ENCODE measurements at places on chromosomes 5 and 9.

DNA sequence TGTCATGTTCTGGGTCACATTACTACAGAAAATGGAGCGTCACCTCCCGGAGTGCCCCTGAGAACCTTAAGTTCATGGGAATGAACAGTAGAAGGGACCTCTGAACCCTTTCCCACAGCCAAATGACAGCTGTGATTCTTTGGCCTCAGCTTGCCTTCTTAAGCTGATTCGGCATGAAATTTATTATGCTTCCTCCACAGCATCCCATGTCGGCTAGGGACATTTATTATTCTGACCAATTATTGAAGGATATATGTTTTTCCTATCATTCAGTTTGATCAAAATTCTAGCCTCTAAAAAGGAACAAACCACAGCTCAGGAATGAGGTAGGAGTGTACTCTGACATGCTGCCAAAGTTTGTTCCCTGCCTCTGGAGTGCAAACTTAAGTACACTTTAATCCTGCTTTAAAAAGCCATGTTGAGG, 440.6 kb downstream of the CETN3 start:
- no peak for DNase-seq
- H3K27me3 ChIP-seq, result no peaks in the 10 kb centered on the region
- H3K4me3 ChIP-seq, result no peak overlapping the region
- no peaks in the 10 kb centered on the region for H3K36me3 ChIP-seq

DNA sequence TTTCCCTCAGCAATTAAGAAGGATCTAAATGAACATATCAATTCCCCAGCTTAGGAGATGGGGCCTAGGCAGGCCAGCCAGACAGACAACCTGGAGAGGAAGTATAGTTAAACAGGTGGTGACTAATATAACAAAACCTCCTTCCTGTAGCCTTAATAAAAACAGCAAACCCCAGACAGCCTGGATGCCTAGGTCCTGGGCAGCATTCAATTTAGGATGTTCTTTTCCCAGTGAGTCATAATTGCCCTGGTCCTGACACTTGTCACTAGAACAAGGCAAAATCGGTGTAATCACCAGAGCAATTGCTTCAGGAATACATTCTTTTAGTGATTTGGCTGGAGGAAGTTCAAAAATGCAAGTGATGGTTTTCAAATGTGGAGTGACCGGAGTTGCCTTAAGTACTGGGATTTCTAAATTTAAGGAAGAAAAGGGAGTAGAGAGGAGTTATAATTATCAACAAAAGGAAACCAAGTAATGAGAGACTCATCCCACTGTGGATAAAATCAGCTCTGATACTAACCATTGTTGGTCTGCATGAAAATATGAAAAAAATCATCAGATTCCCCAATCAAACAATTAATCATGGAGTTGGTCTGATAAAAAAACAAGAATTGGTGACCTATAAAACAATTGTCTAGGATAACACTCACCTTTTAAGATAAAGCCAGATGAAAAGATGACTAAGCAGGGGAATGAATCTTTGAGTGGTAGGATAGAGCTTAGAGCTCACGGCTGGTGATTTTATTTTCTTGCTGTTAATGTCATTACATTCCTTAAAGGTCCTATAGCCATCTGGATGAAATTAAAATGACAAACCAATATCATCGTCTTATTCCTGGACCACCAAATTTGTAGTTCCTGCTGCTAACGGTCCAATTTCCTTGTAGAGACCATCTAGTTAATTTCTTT, 39.0 kb upstream of the TARS1 start:
- no peak for DNase-seq
- no peaks in the 10 kb centered on the region for H3K36me3 ChIP-seq
- H3K27ac ChIP-seq, result no peak overlapping the region
- H3K27me3 ChIP-seq, result no peaks in the 10 kb centered on the region
- no peak overlapping the region for H3K4me3 ChIP-seq
- H3K4me1 ChIP-seq, result no peaks in the 10 kb centered on the region

DNA sequence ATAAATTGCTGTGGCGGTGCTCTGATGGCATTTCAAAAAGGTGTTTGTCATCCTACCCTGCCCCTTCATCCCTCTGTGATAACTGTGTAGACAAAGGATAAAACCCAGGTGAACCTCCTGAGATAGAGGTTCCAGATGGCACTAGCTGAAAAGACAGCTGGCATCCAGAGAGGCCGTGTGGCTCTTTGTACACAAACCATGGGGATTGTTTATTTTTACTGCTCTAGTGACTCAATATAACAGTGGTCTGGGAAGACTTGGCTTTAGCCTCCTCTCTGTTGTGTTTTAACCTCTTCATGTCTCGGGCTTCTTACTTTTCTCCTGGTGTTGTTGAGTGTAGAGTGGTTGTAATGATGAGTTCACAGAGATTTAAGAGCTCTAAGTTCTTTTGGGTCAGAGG, 48.8 kb downstream of the SH3GL2 start:
- no peak overlapping the region for H3K27ac ChIP-seq
- peaks cover 2% of the 10 kb centered on the region for H3K4me1 ChIP-seq
- DNase-seq, result no peak
- H3K36me3 ChIP-seq, result no peaks in the 10 kb centered on the region
- H3K4me3 ChIP-seq, result no peak overlapping the region
- no peaks in the 10 kb centered on the region for H3K27me3 ChIP-seq

DNA sequence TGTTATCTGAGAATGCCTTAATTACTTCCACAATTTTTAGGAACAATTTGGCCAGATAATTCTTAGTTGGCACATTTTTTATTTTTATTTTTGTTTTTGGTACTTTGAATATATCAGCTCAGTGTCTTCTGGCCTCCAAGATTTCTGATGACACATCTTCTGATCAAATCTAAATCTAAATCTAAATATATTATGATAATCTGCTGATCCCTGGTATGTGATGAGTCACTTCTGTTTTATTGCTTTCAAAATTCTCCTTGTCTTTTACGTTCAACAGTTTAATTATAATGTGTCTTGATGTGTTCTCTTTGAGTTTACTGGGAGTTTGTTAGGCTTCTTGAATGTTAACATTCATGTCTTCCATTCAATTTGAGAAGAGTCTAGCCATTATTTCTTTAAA, 436.8 kb downstream of the CDH9 start:
- H3K4me1 ChIP-seq, result no peaks in the 10 kb centered on the region
- no peak overlapping the region for H3K27ac ChIP-seq
- H3K4me3 ChIP-seq, result no peak overlapping the region
- H3K36me3 ChIP-seq, result no peaks in the 10 kb centered on the region
- H3K27me3 ChIP-seq, result no peaks in the 10 kb centered on the region

- H3K36me3 ChIP-seq, result no peaks in the 10 kb centered on the region
- H3K4me1 ChIP-seq, result no peaks in the 10 kb centered on the region
- peak; percentile 81 for DNase-seq
- no peak overlapping the region for H3K27ac ChIP-seq
- no peaks in the 10 kb centered on the region for H3K27me3 ChIP-seq
These were observed 124.5 kb downstream of the EGFLAM start for GRCh38 chr5:38382898-38383297.

DNA sequence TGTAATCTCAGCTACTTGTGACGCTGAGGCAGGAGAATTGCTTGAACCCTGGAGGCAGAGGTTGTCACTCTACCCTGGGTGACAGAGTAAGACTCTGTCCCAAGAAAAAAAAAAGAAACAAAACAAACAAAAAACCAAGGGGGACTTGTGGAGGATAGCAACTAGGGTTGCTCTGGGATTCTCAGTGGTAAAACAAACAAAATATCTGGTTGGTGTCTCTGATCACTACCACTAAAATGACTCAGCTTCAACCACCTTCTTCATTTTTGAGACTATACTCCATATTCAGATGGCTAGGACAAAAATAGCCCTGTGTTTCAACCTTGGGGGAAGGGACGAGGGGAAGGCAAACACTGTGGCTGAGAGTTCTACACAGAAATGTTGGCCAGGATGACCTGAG, 110.3 kb downstream of the ARRDC3 start:
- no peak for DNase-seq

- DNase-seq, result no peak
- H3K27ac ChIP-seq, result no peak overlapping the region
- no peaks in the 10 kb centered on the region for H3K4me1 ChIP-seq
- H3K4me3 ChIP-seq, result no peak overlapping the region
These were observed 14.2 kb downstream of the RIC1 start for GRCh38 chr9:5643005-5643624.

DNA sequence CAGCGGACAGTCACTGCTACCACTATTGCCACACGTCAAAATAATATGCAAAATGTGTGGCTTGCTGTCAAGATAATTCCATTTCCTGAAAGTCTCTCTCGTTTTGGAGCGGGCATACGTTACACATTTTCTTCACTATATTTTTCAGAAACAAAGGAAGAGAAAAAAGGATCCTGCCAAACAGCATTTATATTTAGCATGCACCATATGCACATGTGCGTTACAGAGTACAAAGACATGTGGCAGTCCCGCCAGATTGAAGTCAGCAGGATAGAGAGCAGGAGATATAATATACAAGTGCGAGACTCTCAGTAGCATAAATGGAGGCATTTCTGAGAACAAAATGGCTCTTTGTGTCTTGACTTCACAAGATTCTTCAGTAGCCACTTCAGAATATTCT, 221.6 kb upstream of the KIF2A start:
- no peak for DNase-seq
- no peaks in the 10 kb centered on the region for H3K27me3 ChIP-seq
- H3K4me3 ChIP-seq, result no peak overlapping the region
- H3K36me3 ChIP-seq, result no peaks in the 10 kb centered on the region
- H3K27ac ChIP-seq, result no peak overlapping the region

GRCh38 chr5:158922816-158923215, 176.9 kb downstream of the EBF1 start:
- H3K27me3 ChIP-seq, result no peaks in the 10 kb centered on the region
- H3K4me1 ChIP-seq, result no peaks in the 10 kb centered on the region
- DNase-seq, result no peak
- no peaks in the 10 kb centered on the region for H3K36me3 ChIP-seq

DNA sequence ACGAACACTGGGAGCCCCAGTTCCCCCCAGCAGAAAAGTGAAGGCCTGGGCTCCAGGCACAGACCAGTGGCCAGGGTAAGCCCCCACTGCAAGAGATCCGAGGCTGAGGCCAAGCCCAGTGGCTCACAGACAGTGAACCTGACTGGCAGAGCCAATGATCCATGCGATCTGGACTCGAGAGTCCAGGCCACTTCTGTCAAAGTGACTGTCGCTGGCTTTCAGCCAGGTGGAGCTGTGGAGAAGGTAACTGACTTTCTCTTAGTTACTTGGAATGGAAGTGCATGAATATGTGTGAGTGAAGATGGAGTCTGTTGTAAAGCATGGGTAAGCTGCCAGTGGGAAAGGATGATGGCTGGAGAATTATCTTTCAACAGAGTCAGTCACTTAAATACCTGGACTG, 99.7 kb downstream of the GOLPH3 start:
- H3K27ac ChIP-seq, result no peak overlapping the region
- no peaks in the 10 kb centered on the region for H3K36me3 ChIP-seq
- DNase-seq, result no peak
- no peaks in the 10 kb centered on the region for H3K27me3 ChIP-seq
- no peaks in the 10 kb centered on the region for H3K4me1 ChIP-seq
- no peak overlapping the region for H3K4me3 ChIP-seq

GRCh38 chr9:121105531-121105930, 30.8 kb downstream of the CNTRL start:
- H3K27ac ChIP-seq, result no peak overlapping the region
- H3K4me1 ChIP-seq, result no peaks in the 10 kb centered on the region
- no peaks in the 10 kb centered on the region for H3K27me3 ChIP-seq

DNA sequence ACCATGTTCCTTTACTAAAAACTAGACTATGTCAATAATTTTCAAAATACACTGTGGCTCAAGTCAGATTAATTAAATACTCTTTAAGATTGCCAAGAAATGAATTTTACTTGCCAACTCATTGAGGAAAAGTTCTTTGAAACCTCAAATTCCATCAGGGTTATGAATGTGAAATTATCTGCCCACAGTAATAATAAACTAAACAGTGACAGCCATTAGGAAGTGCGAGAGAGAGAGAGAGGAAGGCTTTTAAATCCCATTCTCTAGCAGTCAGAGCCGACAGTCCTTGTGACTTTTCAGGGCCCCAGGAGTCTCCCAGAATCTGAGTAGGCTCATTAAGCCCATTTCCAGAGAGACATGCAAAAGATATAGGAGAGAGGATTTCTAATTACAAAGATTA, 236.1 kb downstream of the MARCHF11 start:
- H3K4me3 ChIP-seq, result no peak overlapping the region
- no peaks in the 10 kb centered on the region for H3K27me3 ChIP-seq
- H3K4me1 ChIP-seq, result no peaks in the 10 kb centered on the region
- H3K36me3 ChIP-seq, result no peaks in the 10 kb centered on the region
- H3K27ac ChIP-seq, result no peak overlapping the region
- DNase-seq, result no peak

DNA sequence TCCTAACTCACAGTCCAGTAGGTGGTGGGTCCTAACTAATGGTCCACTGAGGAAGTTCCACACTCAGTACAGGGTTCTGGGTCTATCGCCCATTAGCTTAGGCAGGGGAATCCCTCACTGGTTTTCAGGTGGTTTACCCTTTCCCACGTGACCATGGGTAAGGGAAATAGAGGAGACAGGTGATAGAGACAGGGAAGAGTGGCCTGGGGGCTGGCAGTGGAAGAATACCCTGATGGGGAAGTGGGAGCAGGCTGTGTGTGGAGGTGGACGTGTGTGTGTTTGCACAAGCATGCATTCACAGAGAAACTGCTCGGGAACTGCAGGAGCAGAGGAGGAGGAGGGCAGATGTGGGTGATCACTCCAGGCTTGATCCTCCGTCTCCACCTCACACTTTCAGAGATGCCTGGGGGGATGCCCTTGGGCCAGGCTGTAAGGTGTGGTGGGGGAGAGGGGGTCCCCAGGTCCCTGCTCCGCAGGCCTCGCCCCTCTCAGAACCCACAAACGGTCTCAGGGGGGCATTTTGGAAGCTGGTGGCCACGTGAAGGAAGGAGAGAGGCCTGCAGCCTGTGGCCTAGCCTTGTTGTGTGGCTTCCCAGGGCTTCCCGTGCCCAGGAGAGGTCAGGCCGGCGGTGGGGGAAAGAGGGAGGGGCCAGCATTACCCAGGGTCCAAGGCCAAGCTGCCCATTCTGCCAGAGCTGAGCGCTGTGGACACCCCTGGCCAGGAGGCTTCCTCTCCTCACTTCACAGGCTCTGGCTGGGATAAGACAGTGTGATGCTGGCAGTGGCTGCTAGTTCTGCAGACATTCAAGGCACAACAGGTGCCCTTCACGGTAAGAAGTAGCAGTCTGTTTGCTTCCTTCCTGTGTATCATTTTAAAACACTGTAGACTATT, 80.0 kb downstream of the OTULIN start:
- DNase-seq, result no peak
- peaks cover 8% of the 10 kb centered on the region for H3K4me1 ChIP-seq

GRCh38 chr9:130333041-130333711, 67.6 kb downstream of the HMCN2 start:
- H3K27ac ChIP-seq, result no peak overlapping the region
- no peaks in the 10 kb centered on the region for H3K36me3 ChIP-seq
- no peak for DNase-seq
- H3K4me1 ChIP-seq, result no peaks in the 10 kb centered on the region

All from iPS DF 6.9 (cell line).